ENCODE measurements at places on chromosomes 1 and 21. TPM values are rescaled to one million over a fixed set of nuclear protein-coding genes. Genes with fewer than 3 reads are reported as not detected.

- DNase-seq = no peak
These were observed 54.3 kb upstream of the GALNT2 start for GRCh38 chr1:230012741-230013140.

GRCh38 chr1:247681288-247681897 lies 1.9 kb upstream of the OR13G1 start:
- peak; percentile 80 for DNase-seq

- DNase-seq = peak; percentile 20
These were observed 33.5 kb upstream of the PIGV start for GRCh38 chr1:26754086-26754874.

DNA sequence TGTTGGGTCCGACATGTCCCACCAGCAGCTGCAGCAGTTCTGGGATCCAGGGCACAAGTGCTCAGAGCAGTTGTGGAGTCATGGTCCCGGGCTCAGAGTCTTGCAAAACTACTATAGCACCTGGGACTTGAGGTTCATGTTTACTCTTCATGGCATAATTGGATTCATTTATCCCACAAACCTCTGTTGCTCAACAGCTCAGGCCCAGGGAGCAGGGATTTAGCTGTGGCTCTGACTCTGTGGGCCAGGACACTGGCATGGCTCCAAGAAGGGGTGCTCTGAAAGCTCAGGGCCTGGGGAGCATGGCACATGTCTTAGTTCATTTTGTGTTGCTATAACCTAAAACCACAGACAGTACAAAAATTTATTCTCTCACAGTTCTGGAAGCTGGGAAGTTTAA lies 626.7 kb upstream of the ADGRL2 start:
- DNase-seq = no peak

GRCh38 chr21:23876925-23877558 lies 1730.2 kb downstream of the MRPL39 start:
- no peak for DNase-seq

GRCh38 chr1:243890576-243890975 lies 40.5 kb upstream of the AKT3 start:
- no peak for DNase-seq

- no peak for DNase-seq
These were observed 651 bp downstream of the COA6 start for GRCh38 chr1:234373959-234374254.

DNA sequence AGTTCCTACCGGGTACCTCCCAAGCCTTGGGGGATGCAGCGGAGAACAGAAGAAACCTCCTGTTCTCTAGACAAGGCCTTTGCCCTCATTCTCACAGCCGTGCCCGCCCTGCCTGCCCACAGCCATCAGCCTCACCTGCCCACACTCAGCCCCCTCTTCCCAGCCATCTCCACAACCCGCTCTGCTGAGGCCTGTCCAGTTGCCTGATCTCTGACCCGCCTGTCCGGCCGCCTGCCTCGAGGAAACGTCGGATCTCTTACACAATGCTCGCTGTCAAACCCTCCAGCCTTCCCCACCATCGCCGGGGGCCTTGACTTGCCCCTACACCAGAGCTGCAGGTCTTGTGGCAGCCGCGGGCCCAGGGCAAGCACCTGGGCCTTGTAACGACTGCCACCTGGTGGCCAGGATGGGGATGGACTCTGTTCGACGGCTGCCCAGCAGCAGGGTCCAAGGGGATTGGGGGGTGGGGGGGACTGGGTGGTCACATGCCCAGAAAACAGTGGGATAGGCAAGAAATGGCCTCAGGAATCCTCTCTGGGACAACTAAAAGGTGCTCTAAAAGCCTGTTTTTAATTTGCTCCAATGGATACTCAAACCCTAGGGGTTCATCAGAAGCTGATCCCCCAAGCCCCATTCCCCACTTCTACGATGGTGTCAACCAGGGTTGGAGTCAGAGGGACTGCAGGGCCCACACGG lies 31.0 kb downstream of the SLC45A1 start:
- peak; percentile 67 for DNase-seq

DNA sequence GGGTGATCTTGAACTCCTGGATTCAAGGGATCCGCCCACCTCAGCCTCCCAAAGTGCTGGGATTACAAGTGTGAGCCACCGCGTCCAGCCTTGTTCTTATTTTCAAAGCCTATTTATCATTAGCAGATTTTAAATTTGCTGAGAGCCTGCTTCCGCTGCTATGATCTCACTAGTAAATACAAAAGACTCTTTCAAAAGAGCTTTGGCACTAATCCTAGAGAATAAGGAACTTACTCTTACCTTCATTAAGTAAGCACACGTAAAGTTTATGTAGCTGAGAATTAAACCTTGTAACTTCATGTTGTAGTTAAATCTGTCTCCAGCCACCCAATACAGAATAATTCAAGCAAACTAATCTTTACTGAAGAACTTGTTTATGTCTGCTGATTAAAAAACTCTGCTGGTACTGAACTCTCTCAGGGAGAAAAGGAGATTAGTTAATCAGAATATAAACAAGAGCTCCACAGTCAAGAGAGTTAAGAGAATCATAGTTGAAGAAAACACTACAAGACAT lies 72.3 kb downstream of the RUSC1 start:
- DNase-seq = no peak

The ZNF648 gene
- total RNA-seq = not detected
